ENCODE measurements at places on chromosomes 7 and 10. TPM values are rescaled to one million over a fixed set of nuclear protein-coding genes. Genes with fewer than 3 reads are reported as not detected.

The SMO gene
- total RNA-seq: 12.3 TPM

The PDK4 gene
- total RNA-seq: not detected

The C10orf67 gene
- not detected for total RNA-seq

The TMEM184A gene
- 2.4 TPM for total RNA-seq

The RADIL gene
- total RNA-seq: not detected

The AKR1C4 gene
- total RNA-seq: not detected

The ANKMY2 gene
- total RNA-seq: 25.9 TPM

The IDI2 gene
- total RNA-seq: not detected

Data from placental epithelial cell (primary cell).